Kidney epithelial cell (primary cell): ENCODE measurements at places on chromosomes 6 and 20. TPM values are rescaled to one million over a fixed set of nuclear protein-coding genes. Genes with fewer than 3 reads are reported as not detected.

DNA sequence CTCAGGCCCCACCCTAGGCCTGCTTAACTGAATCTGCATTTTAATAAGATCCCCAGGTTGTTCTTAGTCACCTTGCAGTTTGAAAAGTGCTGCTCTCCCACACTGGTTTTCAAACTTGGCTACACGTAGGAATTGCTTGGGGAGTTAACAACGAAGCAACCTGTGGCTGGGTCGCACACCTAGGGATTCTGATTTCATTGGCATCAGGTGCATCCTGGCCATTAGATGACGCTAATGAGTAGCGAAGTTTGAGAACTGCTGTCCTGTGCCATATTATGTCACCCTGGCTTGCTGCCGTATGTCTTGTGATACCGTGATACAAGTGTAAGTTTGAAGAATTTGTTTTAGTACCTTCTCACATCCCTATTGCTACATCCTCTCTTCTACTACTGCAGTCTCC lies 28.2 kb upstream of the FUCA2 start:
- no peak for DNase-seq

- DNase-seq, result no peak
Measured at GRCh38 chr20:51731731-51732095, 36.5 kb downstream of the ATP9A start.

DNA sequence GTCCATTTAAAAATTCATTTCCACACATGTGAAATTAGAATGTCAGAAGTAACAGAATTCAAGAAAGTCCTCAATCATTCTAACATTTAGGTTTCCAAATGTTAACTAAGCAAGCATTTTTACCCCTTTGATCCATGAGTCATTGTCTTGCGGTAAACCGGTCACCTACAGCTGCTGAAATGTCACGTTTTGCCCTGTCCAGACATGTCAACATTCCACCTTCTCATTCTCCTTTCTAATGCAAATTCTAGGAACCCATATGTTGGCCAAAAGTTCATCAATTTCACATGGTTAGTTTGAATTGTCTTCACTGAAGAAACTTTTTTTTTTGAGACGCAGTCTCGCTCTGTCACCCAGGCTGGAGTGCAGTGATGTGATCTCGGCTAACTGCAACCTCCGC lies 117.2 kb downstream of the IPCEF1 start:
- DNase-seq, result no peak

GRCh38 chr20:62167474-62167873 lies 15.4 kb upstream of the MTG2 start:
- DNase-seq, result no peak

DNA sequence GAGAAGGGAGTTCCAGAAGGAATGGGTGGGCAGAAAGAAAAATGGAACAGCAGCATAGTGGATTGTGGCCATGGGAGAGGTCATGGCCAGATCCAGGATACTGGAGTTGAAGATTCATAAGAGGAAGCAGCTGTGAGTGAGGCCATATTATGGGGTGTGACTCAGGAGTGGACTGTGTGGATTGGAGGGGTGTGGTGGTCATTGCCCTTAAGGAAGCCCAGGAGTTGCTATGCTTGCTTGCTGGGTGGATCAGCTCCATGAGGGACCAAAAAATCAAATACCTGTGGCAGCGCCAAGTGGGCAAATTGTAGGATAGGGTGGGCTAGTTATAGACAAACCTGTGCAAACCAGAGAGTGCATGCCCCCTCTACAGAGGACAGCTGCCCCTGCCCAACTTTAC lies 18.3 kb downstream of the LRRC1 start:
- no peak for DNase-seq

GRCh38 chr20:57247292-57247965 lies 19.0 kb downstream of the BMP7 start:
- no peak for DNase-seq

- no peak for DNase-seq
Measured at GRCh38 chr6:122859676-122860075, 70.6 kb downstream of the SMPDL3A start.

- DNase-seq, result peak; percentile 35
Measured at GRCh38 chr6:166592821-166593220, 6.3 kb upstream of the RAMACL start.

DNA sequence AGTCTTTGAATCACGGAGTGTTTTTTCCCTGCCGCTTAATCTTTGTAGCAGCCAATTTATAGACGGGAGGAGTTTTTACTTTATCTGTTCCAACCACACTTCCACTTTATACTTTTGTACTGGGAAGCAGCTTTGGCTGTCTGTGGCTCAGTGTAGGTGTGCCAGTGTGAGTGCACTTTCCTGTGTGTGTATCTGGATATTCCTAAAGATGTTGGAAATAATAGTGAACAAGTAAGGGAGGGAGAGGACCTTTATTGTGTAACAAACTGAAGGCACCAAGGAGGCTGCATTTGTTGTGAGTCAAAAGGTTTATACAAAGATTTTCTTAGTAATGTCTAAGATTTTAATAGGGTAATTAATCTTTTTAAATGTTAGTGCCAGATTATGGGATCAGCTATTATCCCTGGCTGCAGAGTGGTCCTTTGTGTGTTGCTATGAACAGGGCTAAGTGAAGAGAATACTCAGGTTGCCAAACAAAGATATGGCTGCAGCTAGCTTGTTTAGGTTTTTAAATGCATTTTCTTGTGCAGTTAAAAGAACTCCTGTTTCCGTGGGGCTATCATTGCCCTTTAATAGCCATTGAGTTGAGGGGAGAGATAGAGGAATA lies 226.3 kb downstream of the RNF144B start:
- no peak for DNase-seq

DNA sequence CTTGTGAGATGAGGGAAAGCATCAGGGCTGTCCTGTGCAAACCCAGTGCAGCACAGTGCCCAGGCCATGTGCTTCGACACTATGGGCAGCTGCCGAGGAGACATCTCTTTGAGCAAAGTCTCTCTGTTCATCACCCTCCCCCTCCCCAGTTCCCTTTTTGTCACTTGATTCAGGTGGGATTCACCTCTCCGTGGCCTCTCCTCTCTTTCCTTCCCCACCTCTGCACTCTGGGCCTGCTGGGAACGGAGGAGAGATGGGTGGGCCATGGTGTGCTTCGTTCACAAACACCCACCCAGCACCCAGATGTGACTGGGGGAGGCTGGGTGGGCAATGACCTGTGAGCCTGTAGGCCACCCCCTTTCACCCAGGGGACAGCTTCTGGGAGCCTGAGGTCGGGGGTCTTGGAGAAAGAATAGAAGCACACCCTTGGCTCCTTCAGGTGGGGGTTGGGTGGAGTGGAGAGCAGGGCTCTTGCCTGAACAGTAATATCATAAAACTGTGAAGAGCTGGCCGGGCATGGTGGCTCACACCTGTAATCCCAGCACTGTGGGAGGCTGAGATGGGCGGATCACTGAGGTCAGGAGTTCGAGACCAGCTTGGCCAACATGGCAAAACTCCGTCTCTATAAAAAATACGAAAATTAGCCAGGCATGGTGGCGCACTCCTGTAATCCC lies 33.5 kb upstream of the DLGAP4 start:
- DNase-seq, result no peak

DNA sequence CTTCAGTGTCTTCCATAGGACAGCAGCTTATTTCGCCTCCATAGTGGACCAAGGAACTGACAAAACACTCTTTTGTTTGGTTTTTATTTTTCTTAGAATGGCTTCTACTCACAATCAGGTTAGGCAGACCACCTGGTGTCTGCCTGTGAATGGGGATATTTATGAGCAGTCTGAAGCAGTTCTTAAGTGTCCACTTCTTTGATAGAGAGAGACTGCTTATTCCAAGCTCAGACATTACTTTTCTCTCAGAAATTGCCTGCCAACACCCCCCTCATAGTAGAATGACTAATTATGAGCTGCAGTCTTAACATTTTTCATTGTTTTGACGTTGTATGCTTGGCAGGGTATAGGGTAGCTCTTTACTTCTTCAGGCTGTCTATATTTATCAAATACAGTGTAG lies 174.7 kb downstream of the ZFAND3 start:
- DNase-seq, result no peak

DNA sequence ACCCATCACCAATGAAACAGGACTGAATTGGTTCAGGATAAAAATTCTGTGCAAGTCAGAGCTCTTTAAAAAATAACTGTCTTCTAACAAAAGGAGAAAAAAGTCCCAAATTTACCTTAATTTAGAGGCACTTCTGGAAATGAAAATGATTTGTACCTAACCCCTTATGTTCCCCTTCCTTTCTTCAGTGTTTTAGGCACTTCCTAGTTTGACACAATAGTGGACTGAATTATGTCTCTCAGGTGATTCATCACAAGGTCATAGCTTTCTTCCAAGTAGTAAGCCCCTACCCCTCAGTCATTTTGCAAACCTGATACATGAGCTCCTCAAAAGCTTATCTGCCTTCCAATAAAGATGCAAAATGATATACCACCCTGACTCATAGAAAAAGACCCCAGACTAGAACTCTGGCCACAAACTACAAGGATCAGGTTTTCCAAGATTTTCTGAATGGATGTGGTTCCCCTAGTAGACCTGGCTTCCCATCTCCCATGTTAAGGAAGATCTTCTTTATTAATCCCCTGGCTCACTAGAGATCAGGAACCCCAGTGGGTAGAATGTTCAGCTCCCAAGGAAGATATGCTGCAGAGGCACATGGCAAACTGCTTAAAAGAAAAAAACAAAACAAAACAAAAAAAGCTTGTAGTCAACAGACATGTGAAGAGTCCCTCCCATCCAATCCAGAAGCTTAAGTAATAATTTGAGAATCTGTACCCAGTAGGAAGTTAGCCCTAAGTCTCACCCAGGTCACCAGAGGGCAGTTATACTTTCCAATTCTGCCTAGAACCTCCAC lies 3.6 kb downstream of the PPP1R10 start:
- no peak for DNase-seq

DNA sequence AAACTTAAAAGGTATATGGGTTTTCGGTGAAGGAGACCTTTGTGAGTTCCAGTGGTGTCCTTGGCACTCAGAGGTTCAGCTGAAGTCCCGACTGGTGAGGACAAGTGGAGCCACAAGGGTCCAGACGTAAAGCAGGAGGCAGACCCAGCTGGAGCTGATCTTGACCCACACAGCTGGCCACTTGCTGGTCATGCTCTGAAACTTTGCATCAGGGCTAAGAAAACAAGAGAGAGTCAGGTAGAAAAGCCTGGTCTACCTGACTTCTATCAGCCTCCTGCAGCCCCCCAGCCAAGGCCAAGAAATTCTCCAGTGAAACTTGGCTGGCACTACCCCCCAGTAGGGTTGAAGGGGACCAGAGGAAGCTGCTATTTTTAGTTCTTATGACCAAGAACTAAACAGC lies 21.6 kb downstream of the SERINC3 start:
- DNase-seq, result no peak

- DNase-seq, result no peak
Measured at GRCh38 chr6:141521440-141521839, 611.3 kb upstream of the GJE1 start.

DNA sequence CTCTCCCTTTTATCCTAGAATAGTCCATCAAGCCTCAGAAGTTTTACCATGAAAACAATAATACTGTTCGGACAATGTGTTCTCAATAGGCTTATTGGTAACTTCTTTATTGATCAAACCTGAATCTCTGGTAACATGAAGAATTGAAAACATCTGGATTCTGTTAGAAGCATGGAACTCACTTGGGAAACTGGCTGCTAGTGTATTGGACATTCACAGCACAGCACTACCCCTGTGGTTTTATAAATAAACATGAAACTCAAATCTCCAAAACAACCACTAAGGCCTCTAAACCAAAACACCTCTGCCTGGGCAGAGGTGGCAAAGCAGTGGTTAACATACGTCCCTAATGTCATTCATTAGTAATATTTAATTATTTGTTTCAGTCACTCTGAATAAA lies 157.6 kb upstream of the KCNQ5 start:
- DNase-seq, result no peak

DNA sequence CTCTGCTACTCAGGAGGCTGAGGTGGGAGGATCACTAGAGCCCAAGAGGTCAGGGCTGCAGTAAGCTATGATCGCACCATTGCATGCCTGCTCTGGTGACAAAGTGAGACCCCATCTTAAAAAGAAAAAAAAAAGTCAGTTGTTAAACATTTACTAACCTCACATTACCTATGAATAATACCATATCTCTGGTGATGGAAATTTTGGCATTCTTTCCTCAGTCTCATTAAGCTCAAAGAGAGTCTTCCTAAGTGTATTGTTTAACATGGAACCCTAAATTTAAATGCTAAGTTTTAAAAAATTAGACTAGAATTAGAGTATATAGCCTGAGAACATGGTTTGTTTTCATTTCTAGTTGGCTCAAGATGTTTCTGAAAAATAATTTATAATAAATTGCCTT lies 11.3 kb upstream of the BFSP1 start:
- DNase-seq, result no peak

GRCh38 chr6:80605165-80605989 lies 498.9 kb downstream of the BCKDHB start:
- DNase-seq, result no peak

DNA sequence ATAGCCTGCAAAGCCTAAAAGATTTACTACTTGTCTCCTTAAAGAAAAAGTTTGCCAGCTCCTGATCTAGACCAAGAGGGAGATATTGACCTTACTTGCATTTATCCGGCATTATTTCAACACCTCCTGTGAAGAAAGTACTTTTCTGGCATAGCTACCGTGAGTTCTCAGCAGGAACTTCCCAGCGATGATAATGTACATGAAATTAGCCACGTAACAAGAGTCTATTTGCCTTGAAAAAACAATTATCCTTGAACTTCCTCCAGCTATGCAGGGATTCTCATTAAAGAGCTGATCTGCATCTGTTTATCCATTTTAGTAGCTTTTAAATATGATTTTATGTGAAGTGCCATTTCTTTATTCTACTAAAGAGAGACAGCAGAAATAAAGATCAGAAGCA lies 41.7 kb downstream of the ALDH5A1 start:
- DNase-seq, result no peak

DNA sequence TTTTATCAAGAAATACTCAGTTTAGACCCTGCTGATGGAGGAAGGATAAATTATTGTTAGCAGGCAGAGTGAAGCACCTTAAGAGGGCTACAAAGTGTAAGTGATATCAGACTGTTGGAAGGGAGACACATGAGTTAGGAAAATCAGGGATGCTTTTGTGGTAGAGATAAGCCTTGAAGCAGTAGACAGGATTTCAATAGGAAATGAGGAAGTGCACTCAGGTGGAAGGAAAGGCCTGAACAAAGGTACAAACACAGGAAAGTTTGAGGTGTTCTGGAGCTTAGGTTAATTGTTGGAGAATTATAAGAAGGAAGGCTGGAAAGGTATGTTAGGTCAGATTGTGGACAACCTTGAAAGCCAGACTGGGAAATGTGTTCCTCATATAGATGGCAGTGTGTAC lies 7.6 kb downstream of the CYB5R4 start:
- DNase-seq, result no peak

The SKIC2 gene
- total RNA-seq, result 43.3 and 49.1 TPM in 2 replicates

The PRSS35 gene
- total RNA-seq, result 0.08 TPM in 1 of 2 replicates, not detected in the other

The FOXF2 gene
- 0.38 and 0.75 TPM in 2 replicates for total RNA-seq

The SPEF1 gene
- 0.07 TPM in 1 of 2 replicates, not detected in the other for total RNA-seq

The PAK5 gene
- 0.07 and 0.17 TPM in 2 replicates for total RNA-seq

The SLC22A7 gene
- total RNA-seq, result not detected in 2 replicates

The HLA-G gene
- total RNA-seq, result 0.75 and 1.1 TPM in 2 replicates

The C4B gene
- total RNA-seq, result 2.3 and 4.4 TPM in 2 replicates

The KCNQ5 gene
- total RNA-seq, result 1.9 and 2.5 TPM in 2 replicates

The CD24 gene
- total RNA-seq, result 562 and 578 TPM in 2 replicates
